ENCODE measurements at places on chromosomes 7 and 10.

DNA sequence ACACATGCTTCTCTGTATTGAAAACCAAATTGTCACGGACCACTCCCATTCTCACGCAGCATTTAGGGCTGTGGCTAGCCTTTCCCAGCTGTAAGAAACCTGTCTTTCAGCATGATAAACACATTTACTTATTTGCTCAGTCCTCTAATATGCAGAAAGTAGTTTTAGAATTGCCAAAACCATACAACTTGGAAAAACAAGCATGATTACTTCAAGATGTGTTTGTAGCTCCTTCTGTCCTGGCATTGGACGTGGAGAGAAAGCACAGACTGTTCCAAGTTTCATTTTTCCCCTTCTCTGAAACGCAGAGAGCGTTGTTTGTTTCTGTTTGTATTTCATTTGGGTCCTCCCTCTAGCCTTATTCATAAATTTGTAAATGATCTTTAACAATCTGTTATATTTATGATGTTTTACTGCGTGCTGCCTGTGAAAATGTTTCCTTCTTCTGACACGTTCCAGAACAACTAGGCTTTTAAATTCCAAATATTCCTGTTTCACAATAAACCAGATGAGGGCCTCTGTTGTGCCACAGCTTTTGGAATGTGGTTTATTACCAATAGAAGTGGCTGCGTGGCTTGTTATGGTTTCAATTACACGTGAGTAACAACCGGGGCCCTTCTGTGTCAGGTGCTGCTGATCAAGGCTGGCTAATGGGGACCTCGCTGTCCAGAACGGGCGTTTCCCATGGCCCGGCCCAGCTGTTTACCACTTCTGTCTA is 26.1 kb downstream of the MNX1 start:
- DNase-seq = no peak

DNA sequence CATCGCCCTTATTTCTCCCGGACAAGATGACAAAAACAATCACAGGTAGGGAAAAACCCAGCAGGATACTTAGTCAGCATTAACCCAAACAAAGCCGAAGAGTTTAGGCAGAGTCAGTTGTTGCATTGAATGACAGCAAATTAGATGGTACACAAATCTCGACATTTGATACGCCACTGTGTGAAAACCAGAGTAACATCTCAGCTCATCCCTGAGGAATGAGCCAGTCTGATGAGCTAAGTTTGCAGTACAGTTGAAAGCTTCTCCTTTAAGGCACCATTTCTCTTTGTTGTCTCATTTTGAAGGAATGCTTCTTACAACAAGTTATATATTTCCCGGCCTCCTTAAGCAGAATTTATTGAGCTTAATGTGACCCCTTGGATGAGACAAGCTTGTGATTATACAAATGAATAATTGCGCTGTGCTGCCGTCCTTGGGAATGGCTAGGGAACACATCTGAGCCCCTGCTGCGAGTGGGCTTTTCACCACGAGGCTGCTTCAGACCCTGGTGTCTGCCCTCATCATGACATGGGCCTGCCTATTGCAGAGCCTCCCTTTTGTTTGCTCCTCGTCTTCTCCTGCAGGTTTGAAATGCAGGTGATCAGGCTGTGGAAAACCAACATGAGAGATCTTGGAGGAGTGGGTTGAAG is 137.3 kb downstream of the CELF2 start:
- no peak for DNase-seq

- DNase-seq = no peak
Observed at GRCh38 chr7:108613147-108613948, 43.7 kb downstream of the DNAJB9 start.

GRCh38 chr10:78870458-78870857 is 198.3 kb upstream of the ZMIZ1 start:
- no peak for DNase-seq

DNA sequence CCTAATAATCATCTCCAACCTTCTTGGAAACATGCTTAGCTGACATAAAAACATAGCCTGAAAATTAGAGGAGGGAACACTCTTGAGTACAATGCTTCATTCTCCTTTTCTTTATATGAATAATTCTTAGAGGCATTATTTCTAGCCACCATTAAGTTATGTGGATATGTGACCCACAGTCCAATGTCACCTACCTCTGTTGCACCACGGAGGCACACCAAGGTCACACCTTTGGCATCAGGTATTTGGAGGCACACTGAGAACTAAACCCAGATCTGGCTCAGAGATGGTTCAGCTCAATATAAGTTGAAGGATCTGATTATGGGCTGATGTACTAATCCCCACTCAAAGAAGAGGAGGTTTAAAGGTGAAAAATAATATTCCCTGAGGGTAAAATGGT is 385.1 kb downstream of the POM121L12 start:
- no peak for DNase-seq

GRCh38 chr10:66218981-66219587 is 706.8 kb upstream of the LRRTM3 start:
- DNase-seq = no peak

DNA sequence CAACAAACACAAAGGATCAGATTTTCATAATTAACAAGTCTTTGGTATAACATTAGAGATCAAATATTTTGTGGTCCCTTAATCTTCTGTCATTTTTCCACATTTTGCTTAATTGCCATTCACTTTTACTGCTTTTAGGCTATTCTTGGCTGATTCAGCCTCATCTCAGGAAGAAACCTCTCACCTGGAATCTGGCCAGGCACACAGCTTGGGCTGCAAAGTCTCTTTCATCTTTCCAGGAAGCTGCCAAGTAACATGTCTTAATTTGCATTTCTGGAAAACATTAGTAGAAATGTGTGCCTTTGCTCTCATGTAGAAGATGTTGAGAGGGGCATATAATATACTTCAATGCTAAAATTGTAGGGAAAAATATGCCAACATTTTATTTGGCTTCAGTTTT is 174.2 kb upstream of the STEAP4 start:
- no peak for DNase-seq

- no peak for DNase-seq
Observed at GRCh38 chr10:88097092-88097516, 233.7 kb downstream of the PTEN start.

- no peak for DNase-seq
Observed at GRCh38 chr7:69953136-69954067, 355.1 kb downstream of the AUTS2 start.

DNA sequence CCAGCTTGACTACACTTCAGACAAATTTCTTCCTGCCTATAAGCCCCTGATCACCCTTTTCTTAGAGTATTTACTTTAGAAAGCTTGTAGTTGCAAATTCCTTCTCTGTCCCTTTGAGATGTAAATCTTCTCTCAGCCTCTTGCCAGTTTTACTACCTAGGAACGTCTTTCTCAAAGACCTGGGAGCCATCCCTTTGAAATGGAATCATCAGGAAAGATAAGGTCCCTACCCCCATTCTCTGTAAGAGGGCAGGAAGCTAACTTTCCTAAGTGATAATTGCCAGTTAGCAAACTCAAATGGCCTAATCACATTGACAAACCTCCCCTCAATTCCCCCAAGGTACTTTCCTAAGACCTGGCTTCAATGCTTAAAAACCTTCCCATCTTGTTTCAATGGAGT is 304.5 kb downstream of the MDFIC start:
- no peak for DNase-seq

DNA sequence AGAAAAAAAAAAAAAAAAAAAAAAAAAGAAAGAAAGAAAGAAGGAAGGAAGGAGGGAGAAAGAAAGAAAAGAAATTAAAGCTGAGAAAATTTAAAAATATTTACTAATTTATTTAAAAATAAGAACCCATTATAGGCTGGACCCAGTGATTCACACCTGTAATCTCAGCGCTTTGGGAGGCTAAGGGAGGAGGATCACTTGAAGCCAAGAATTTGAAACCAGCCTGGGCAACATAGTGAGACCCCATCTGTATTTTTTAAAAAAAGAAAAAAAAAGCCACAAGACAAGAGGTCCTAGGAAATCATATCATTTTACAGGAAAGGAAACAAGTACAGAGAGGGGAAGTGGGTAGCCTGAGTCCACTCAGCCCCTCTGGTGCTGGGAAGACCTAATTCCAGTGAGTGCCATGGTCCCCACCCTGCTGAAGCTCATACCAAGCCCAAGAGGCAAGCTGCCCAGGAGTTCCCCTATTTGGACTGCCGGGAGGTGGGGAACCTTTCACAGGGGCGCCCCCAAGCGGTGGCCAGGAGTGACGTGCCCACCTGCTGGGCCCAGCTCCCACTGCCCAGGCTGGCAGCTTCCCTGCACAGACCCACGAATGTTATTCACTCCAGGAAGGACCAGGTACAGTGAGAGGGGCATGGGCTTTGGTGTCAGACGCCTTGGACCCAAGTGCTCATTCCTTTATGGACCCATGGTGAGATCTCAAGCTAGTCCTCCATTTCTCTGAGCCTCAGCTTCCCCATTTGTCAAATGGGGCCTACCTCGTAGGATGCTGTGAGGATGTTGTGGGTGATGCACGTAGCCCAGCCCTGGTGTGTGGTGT is 133.6 kb downstream of the ZMIZ1 start:
- no peak for DNase-seq

DNA sequence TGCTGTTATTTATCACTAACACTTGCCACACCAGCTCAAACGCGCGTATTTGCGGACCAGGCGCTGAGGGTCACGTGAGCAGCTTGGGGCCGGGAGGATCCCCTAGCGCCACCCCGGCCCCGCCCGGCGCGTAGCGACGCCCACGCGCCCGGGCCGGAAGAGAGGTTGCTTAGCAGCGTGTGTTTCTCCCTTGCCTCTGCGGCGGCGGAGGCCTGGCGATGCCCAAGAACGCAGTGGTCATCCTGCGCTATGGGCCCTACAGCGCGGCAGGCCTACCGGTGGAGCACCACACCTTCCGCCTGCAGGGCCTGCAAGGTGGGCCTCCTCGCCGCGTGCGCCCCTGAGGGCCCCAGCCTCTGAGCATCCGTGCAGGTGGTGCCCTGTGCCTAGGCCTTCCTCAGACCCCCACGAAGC is at the start of gene C10orf53:
C10orf53 (plus strand) TSS at position 172 of the 414 bp plus-strand sequence; CDS start at position 219, 47 bp downstream.
- DNase-seq = no peak

DNA sequence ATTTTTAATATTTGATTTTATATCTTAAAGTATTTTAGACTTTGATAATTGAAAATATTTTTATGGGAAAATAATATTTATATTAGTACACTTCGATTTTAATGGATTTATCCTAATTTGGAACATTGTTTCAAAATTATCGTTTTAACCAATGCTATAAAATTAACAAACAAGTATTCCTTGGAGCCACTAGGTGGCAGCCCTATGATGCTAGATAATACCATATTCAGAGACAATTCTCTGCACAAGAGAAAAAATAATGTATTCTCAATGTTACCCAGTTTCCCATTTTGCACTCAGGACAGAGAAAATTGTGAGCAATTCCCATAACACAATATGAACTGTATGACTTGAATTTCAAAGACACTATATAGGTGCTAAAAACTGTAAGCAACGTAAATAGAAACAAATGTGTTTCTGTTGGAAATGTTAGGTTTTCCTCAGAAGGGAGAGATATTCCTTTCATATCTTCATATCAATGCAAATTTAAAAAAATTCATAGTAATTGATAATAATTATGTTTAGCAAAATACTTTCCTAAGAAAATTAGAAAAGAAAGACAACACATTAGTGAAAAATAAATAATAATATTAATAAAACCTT is 237.8 kb downstream of the SEMA3E start:
- DNase-seq = no peak

DNA sequence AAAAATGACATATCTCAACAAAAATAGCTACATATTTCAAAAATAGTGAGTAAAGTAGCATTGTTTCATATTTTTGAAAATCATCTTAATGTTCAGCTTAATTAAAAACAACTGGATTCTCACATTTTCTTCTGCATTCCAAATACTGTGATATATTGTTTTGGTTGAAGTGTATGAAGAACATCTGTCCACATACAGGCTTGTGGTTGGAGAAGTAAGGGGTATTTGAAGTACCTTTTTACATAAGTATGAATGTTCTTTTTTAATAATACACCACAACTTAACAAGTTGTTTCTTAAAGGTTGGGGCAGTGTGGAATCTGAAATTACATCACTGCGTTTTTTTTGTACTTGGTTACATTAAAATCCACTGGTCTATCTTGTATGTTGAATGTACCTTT is 442.5 kb downstream of the KIF20B start:
- DNase-seq = no peak

- no peak for DNase-seq
Observed at GRCh38 chr7:111266613-111267012, 175.7 kb downstream of the LRRN3 start.

- DNase-seq = no peak
Observed at GRCh38 chr7:63096141-63096540, 902.5 kb upstream of the ZNF722 start.

DNA sequence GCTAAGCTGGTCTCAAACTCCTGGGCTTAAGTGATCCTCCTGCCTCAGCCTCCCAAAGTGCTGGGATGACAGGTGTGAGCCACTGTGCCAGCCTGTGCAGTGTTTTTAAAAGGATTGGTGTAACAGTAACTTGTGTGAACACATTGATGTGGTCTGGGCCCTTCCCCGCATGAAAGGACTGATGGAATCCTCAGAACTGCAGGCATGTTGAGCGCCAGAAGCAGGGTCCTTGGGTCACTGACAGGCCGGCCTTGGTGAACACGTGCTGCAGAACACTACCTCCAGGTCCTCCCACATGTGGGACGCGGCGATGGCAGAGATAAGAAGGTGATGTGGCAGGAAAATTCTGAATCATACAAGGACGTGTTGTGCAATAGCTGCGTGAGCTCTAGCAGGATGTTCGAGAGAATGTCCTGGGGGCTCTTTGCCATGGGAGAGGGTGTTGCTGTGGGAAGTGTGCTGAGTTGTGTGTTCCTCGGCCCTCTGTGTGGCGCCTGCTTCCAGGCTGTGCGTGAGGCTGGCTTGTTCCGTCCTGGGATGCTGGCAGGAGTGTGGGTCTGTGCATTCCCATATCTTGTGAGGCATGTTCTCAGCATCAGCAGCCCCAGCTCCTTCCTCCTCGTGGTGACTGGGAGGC is 68.2 kb downstream of the DNAJB6 start:
- no peak for DNase-seq

- no peak for DNase-seq
Observed at GRCh38 chr7:1912593-1913465, 242.8 kb downstream of the ELFN1 start.

GRCh38 chr10:30352377-30352776 is 3.3 kb upstream of the MTPAP start:
- no peak for DNase-seq

DNA sequence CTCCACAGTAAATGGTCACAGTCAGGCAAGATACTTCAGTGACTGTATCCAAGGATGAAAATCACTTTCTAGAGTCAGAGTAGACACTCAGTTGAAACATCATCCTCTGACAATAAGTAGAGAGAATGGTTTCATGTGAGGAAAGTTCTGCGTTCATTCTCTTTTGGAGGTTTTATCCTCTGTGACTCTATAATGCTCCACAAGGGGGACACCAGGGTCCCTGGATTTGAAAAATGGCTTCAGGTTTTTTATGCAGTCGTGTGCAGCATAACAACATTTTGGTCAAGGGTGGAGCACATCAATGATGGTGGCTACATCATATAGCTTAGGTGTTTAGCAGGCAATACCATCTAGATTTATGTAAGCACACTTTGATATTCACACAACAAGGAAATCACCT is 40.4 kb downstream of the TMEM168 start:
- DNase-seq = no peak

DNA sequence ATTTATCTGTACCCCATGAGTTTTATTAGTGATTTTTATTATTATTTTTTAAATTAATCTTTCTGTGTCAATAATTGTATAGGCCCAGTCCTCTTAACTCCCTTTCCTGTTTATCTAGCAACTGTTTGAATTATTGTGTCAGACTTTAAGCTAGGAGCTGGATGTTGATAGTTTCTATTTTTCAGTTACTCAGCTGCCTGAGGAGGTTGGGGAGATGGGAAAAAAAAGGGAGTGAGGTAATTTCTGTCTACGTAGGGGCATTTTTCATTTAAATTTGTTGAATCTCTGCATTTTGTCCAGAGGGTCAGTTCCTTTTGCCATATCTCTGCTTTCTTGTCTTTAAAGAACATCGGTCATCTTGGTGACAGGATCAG is 5.0 kb upstream of the ZNF518A start:
- no peak for DNase-seq

All from stimulated activated CD8-positive, alpha-beta memory T cell treated with anti-CD3 and anti-CD28 coated beads, Interleukin-4, amount 100 ng/mL, for 4 hours (primary cell).